ENCODE measurements at places on chromosomes 3 and 15.

GRCh38 chr3:179563271-179563783 is 601 bp downstream of the ACTL6A start:
- peak; percentile 27 for DNase-seq

- DNase-seq: no peak
Observed at GRCh38 chr3:98971169-98971681, 69.7 kb upstream of the DCBLD2 start.

- no peak for DNase-seq
Observed at GRCh38 chr3:115651087-115651486, 27.8 kb downstream of the GAP43 start.

DNA sequence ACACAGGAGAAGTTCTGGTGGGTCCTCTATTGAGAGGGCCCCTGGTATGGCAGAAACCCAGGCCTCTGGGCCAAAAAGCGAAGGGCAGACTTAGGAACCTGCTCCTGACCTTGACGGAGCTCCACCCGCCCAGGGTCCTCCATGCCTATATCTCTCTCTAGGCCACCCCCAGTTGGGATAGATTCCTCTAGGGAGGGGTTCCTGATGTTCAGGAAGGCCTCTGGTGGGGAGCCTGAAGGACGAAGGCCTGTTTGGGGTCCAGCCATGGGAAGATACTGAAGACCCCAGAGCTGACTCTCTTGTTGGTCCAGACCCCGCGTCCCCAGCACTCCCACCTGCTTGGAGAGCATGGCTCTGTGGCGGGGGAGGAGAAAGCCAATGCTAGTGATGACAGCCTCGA is 104.2 kb downstream of the CORO2B start:
- no peak for DNase-seq

- no peak for DNase-seq
Observed at GRCh38 chr3:38085311-38085942, 46.4 kb downstream of the DLEC1 start.

- no peak for DNase-seq
Observed at GRCh38 chr3:8757551-8758518, 11.6 kb downstream of the OXTR start.

DNA sequence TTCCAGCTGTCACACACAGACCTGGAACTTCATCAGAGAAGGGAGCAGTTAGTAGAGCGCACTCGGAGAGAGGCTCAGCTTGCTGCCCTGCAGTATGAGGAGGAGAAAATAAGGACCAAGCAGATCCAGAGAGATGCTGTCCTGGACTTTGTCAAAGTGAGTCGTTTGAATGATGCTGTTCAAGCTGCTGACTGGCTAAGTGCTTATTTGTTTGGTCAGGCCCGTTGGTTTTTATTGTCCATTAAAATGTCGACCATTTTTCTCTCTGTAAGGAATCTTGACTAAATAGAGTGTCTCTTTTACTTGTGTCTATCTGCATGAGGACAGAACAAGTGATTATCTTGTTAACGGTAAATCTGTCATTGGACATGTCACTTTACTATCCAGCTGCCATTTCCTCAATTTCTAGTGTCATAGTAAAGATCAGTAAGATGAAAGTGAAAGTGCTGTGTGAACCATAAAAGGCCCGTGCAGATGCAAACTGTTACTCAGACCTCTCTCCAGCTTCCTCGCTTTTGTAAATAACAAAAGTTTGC is 56.9 kb downstream of the LRCH3 start:
- no peak for DNase-seq

GRCh38 chr3:101976473-101976872 is 127.2 kb downstream of the NFKBIZ start:
- no peak for DNase-seq

DNA sequence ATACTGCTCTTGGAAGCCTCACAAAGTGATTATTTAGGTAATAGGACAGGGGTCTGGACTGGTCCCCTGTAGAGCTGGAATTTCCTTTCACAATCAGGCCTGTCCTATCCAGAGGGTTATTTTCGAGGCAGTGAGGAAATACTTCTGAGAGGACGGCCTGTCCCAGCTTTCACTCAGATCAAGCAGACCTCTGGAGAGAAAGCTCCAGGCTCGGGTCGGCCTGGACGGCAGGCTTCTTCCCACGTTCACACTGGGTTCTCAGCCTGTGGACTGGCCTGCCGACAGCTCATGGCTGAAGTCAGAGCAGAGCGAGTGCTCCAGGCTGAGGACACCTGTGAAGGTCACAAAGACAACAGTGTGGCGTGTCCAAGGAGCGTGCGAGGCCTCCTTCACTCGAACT is 405.3 kb downstream of the VPS13C start:
- DNase-seq: no peak

DNA sequence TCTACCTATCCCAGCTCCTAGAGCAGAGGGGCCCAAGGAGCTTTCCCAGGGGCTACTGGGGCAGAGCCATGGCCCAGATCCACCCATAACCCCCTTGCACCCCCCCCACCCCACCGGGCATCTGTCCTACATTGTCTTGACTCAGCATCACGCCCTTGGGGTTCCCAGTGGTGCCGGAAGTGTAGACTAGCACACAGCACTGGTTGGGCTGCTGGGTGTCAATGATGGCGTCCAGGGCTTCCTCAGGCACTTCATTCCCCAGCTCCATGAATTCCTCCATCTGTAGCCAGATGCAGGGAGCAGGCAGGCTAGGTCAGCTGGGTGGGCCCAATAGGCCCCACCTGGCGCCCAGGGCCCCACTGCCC is 33.2 kb downstream of the IDH3A start:
- no peak for DNase-seq

GRCh38 chr3:89867286-89867685 is 759.9 kb downstream of the EPHA3 start:
- no peak for DNase-seq

- DNase-seq: no peak
Observed at GRCh38 chr3:17307482-17307881, 422.7 kb downstream of the PLCL2 start.

DNA sequence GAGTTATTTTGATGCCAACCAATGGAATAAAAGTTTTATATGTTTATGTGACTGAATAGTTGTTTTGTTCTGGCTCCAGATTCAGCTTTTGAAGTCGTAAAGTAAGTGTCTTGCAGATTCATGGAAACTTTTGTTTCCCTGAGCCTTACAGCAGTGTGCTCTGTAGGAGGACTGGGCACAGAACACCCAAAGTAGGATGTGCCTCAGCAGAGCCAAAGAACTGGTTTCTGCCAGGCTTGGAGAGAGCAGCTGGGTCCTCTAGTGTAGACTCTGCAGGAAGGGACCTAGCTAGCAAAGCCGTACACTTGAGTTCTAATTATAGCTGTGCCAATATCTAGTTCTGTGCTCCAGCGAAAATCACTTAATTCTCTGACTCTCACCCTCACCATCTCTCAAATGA is 261.2 kb upstream of the DNAJC19 start:
- no peak for DNase-seq

DNA sequence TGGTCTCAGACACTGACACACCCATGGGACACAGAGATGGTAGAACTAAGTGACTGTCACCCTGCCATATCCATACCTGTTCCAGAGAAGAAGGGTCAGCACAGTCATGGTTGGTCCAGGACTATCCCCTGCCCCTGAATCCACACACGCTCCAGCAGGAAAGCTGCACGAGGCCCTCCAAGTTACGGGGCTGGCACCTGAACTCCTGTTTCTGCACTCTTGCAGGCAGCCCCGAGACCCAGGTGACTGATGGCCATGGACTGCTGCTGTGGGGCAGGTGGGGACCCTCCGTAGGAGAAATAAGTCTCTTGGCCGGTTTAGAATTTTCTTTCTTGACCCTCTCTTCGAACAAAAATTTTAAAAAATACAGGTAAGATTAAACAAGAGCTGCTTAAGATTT is 30.6 kb downstream of the CHDH start:
- DNase-seq: no peak

DNA sequence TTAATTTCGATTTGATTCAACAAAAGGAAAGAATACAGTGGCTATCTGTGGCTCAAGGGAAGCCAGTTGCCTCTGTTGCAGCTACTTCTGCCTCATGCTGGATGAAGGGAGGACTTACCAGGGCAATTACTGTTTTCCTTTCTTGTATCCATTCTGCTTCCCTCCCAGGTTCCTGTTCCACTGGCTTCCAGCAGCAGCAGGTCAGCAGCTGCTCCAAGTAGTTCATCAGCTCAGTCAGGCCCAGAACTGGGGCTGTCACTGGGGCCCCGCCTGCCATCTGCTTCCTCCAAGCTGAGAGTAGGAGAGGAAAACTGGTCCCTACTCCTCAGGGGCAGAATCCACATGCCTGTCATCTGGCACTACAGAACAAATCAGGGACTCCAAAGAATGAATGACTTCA is 48.6 kb upstream of the ULK4 start:
- DNase-seq: no peak

DNA sequence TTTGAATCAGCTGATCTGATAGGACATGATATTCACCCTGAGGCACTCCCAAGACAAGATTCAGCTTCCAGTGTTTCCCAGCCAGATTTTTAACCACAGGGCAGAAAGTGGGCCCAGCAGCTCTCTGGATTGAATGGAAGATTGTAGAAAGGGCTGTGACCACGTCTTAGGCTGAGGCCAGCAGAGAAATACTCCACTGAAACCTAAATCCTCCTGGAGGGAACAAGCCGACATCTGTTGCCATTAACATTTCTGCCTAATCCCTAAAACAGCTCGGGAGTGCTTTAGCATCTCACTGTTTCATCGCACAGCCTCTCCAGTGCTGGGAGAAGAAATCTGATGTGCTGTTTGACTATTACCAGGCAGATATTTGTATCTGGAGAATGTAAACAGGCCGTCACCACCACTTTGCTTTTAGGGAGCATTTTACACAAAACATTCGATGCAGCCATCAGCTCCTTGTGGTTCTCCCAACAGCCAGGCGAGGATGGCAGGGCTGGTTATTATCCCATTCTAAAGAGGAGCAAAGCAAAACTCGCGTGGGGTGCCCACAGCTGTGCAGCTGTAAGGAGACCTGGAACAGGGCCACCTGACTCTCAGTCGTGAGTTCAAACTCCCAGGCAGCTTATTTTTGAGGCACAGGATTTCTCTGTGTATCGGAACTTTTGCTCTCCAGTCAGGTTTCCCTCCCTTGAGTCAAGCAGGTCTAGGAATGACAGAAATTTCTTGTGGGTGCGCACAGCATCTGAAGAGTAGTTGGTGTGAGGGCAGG is 117.4 kb downstream of the LIPC start:
- no peak for DNase-seq

GRCh38 chr15:77473328-77473727 is 52.6 kb downstream of the HMG20A start:
- DNase-seq: no peak

DNA sequence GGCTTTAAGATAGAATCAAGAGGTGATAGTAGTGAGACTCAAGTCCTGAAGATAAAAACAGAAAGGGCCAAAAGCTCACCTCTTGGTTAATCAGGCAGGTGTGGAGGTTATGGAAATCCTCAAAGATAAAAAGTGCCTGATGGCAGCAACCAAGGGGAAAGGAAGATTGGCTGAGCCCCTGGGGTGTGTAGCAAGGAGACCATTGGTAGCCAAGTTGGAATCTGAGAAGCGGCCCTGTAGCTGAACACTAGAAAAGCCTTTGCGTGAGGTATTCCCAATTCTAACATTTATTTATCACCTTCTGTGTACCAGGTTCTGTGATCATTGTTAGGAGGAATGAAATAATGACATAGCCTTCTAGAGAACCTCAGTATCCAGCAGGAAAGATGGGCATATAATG is 98.9 kb downstream of the ZNF609 start:
- no peak for DNase-seq

DNA sequence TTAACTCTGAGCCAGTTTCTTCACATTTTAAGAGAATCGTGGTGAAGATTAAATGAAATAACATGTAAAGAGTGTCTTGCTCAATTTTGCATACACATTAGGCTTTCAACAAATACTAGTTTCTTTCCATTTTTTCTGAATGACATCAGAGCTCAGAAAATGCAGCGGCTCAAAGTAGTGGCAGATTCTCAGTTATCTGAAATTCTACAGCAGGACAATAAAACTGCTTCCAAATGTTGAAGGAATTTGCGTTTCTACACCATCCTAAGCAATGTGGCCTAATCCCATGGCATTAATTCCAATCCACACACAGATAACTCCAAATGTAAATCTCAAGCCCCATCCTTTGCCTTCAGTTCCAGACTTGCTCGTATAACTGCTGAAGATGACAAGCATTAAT is 115.8 kb downstream of the PLCH1 start:
- no peak for DNase-seq

DNA sequence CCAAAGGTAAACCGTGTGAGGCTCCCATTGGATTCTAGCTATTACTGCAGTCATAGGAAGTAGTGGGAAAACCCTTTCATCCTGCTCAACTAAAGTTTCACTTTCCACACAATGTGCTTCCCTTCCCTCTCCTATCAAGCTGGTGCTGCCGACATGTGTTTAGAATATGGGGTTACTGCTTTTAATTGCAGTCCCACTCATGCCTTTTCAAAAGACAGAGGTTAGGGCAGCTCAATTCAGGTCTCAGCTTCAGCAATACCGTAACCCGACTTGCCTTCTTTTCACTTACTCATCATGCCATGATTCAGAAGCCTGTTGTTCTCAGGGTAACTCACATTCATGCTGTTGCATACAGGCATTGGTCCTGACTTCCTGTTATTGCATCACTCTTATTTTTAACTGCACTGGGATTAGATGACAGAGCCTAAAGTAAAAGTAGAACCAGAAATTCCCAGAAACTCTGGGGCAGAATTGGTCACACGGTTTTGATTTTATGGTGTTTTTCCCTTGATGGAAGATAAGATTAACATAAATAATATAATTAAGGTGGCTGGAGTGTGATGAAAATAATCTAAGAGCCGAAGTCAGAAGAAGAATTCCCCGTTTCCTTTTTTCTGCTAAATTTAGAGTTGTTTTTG is 45.7 kb downstream of the C2CD4B start:
- no peak for DNase-seq

DNA sequence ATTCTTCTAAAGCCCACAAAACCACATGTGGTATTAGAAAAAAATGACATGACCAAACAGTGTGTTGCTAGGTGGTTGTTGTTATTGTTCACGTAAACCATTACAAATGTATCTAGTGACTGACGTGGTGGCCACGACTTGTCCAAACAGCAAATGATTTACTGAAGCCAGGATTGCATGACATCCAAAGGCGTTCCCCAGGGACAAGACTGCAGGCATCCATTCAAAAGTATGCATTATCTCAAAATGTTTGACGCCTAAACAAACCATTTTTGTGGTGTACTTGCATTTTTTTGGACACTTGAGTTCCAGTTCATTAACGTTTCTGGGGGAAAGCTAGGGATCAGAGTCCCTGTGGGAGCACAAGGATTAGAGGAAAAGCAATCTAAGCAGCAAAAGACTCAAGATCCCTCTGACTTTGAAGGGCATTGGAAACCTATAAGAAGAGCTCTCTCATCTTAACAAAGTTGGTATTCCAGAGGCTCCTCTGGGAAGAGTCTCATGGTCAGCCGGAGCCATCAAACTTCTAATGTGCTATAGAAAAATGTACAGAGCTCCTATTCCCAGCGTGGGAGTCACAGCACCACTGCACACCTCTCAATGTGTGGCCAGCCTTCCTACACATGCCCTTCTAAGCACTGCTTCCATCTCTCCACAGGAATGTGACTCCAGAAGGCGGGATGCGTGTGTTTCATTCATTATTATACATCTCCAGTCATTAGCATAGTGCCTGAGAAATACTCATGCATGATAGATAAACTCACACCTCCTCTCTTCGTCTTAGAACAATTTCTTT is 62.9 kb downstream of the FBN1 start:
- DNase-seq: no peak

- no peak for DNase-seq
Observed at GRCh38 chr15:68749793-68750192, 70.9 kb downstream of the ANP32A start.
